ENCODE measurements at places on chromosomes 1 and 21.

DNA sequence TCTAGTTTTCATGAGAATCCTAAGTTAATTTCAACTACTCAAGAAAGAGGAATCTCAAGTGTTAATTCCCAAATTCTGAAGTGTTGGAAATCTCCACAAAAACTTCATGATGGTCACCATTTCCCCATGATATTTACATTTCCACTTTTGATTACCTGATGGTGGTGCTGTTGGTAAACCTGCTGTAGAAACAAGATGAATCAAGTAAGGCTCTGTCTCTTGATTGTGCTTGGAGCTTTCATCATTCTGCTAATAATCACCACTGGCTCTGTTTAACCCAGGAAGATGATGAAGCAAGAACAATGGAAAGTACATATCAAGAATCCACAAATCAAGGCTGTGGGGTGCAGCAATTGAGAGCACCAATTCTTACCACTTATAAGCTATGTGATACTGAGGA, 77.8 kb downstream of the C4BPA start:
- no peak for DNase-seq

- peak; percentile 18 for DNase-seq
These were observed 214.1 kb upstream of the L1TD1 start for GRCh38 chr1:61980561-61980960.

DNA sequence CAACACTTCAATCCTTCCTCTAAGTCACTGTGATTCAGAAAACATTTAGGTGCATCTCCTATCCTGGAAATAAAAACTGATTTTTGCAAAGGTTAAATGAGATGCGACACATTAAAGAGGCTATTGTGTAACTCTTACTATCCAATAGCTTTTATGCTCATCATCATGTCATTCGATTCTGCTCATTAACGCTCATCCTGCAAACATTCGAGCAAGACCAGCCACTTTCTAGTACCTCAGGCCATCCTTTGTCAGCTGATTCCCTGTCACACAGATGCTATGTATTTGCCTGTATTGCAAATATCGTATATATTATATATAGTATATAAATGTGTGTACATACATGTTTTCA, 131.6 kb downstream of the TLR5 start:
- DNase-seq, result no peak

- DNase-seq, result no peak
These were observed 163.2 kb downstream of the GALNT2 start for GRCh38 chr1:230230273-230230672.

GRCh38 chr1:112935461-112936111, 20.4 kb downstream of the SLC16A1 start:
- peak; percentile 15 for DNase-seq

- no peak for DNase-seq
These were observed 147.3 kb downstream of the CLIC6 start for GRCh38 chr21:34815831-34816705.

DNA sequence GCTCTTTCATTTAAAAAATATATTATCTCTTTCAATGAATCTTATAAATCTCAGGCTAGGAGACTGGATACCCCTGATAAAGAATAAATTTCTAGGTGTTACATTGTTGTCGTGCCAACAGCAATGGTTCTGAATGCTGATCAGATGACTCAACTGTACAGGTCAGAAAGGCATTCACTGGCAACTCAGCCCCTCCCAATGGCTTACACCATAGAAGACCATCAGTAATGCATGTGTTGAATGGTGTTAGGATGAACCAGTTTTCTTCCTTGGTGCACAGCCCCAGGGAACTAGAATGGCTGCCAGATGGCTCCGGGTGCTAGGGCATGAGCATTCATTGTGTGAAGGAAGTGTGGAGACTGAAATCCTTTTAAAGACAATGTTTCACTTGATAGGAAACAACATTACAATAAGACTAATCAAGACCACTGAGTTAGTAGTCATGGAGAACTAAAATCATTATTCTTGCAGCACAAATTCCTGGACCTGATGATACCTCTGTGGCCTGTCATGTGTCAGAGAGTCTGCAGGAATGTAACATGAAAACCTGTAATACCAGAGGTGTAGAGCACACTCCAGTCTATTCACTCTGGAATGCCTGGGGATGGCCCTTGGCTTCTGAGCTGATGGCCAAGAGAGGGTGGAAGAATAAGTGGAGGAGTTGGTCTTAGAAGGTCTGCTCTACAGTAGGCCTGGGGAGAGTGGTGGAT, 187.7 kb upstream of the LMO4 start:
- no peak for DNase-seq

GRCh38 chr1:151005729-151006319, 878 bp downstream of the MINDY1 start:
- no peak for DNase-seq

GRCh38 chr1:43537423-43538142, 6.9 kb downstream of the PTPRF start:
- no peak for DNase-seq

DNA sequence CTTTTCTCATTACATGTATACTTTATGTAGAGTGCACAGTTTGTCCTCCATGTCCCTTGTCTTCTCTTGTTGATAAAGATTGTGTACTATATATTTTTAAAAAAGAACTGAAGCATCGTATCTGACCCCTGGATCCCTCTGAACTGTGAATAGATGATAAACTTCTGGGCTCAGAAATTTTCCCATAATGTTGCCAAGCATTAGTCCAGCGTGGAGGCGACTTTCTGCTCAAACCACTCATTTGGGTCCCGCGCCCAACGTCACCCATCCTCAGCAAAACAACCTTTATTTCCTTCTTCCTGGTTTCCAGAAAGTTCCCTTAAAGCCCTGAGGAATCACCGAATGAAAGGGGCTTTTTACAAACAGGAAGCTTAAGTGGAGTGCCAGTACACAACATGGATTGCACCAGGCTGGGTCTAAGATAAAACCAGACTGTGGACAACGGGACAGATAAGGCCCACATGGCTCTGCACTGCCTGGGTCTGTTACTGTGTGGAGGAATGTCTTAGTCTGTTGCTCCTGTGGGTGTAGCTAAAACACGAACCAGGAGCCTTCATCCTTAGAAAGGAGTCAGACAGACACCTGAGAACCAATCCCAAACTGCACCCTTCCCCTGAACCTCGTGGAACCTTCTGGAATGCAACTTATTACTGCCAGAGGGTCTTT, 15.6 kb downstream of the EVA1C start:
- DNase-seq, result no peak

- DNase-seq, result no peak
These were observed 39.8 kb upstream of the SYNC start for GRCh38 chr1:32742199-32742947.

- no peak for DNase-seq
These were observed 51.2 kb downstream of the DIPK1A start for GRCh38 chr1:92910081-92910480.

DNA sequence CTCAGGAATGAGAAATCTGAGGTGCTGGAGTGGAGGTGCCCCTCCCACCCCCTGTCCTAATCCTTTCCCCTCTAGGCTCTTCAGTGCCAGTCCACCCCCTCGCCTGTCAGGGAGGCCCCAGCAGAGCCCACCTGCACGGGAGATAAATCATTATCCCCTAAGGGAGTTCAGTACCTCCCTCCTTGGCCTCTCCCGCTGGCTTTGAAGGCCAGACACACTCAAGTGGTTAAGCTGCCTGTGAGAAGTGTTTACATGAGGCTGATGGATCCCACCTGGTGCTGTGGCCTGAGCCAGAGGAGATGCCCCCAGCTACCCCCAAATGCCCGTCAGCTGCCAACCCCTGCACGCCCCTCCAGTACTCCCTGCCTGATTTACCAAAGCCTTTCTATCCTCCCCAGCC, 3.7 kb downstream of the RSPO1 start:
- DNase-seq, result no peak

DNA sequence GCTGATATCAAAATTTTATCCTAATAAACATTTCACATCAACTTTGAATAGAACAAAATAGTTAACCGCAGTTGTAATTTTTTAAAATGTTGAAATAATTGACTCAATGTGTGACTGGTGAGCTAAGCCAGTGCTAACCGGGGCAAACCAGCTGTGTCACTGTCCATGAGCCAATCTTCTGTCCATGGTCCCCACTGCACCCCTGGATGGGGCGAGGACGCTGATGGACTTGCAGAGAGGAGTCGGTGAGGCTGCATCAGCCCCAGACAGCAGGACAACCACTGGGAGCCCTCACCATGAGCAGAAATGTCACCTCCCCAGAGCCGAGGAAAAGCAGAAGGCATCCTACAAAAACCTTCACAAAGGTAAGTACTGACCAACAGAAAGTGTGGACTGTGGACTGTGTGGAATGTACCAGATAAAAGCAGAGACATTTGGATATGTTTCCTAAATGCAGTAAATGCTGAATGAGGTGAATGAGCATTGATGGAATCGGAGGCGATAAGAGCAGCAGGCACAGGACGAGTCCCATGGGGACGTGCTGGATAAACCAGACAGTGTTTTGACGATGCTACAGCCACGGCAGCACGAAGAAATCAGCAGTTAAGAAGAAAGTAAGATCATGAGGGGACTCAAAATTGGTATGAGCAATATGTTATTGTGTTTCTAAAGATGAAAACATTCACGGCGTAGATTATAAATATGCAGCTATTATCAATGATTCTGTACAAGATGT, 115.0 kb upstream of the BACE2 start:
- DNase-seq, result no peak

- no peak for DNase-seq
These were observed 349.3 kb downstream of the RGS7 start for GRCh38 chr1:241007668-241008067.

GRCh38 chr1:160656737-160657136, 9.9 kb upstream of the SLAMF1 start:
- DNase-seq, result no peak

GRCh38 chr21:36149788-36150711, 6.6 kb upstream of the DOP1B start:
- DNase-seq, result peak; percentile 88

DNA sequence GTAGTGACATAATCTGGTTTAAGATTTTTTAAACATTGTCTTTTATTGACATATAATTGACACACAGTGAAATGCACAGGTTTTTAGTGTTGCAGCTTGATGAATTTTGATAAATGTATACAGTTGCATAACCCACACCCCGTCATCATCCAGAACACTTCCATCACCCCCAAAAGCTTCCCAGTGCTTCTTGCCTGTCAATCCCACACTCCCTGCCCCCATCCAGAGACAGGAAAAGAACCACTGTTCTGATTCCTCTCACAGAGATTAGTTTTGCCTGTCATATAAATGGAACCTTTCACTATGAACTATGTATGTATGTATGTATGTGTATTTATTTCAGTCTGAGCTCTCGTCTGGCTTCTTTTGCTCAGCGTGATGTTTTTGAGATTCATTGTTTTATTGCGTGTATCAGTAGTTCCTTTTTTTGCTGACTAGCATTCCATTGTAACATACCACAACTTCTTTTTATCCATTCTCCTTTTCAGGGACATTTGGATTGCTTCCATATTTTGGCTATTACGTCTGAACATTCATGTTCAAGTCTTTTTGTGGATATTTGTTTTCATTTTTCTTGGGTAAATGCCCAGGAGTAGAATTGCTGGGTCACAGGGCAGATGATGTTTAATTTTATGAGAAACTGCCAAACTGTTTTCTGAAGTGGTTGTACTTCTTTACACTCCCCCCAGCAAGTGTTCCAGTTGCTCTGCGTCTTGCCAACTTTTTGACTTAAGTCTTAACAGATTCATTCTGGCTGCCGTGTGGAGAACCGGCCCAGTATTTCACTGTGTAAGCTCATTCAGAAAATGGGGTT, 8.7 kb downstream of the UBIAD1 start:
- peak; percentile 23 for DNase-seq

GRCh38 chr1:13554798-13555197, 28.8 kb upstream of the PDPN start:
- DNase-seq, result no peak

GRCh38 chr1:22080191-22080590, 27.7 kb downstream of the CDC42 start:
- no peak for DNase-seq

- DNase-seq, result no peak
These were observed 60.7 kb upstream of the GCLM start for GRCh38 chr1:93969887-93970286.

DNA sequence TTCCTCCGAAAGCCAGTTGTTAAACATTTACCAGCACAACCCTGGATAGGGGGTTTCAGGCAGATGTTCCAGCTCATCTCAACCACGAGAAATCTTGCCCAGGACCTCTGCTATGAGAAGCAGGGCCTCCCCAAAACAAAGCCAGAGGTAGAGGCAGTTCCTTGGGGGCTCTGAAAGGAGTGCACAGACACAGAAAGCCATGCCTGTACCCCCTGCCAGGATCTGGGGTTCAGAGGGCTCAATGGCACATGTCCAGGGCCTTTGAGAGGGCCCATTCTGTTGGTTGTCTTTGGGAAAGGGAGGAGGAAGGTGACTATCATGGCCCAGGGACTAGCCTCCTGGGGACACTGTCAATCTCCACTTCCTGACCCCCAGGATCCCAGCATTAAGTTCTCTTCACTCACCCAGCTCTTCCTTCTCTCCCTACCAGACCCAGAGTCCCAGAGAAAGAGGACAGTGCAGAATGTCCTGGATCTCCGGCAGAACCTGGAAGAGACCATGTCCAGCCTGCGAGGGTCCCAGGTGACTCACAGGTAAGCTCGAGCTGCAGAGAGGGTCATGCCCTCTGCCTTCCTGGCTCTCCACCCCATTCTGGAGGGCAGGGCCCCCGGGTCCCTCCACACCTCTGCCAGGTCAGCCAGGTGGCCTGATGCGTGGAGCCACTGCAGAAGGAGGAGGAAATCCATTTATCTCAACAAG, 116.4 kb upstream of the IPO9 start:
- DNase-seq, result no peak

DNA sequence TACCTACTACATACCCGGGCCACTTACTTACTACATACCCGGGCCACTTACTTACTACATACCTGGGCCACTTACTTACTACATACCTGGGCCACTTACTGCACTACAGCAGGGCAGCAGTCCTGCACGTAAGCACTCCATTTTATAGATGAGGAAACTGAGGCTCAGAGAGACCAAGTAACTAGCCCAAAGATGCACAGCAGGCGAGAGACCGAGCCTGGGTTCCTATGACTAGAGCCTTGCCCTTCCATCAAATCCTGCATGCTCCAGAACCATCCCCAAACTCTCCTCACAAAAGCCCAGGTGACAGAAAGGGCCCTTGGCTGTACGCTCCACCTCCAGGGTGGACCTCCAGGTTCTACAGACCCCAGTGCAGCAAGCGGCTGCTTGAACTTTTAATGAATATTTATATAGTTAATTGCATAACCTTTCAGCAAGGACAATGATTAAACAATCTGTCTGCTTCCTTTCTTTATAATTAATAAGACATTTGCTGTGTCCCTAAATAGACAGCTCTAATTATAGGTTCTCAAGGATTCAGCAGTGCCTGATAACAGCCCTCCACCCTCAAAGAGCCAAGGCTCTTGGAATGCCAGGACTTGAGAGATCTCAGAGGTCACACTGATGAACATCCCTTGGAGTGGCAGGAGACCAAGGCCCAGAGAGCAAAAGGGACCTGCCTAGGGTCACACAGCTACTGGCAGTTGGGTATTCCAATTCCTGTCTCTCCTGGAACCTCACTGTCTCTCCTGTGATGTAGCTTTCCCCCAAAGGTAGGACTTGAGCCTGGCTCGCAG, 43.4 kb downstream of the LRP8 start:
- DNase-seq, result no peak

Data from suppressor macrophage treated with lipopolysaccharide for 4 hours (primary cell).